NCI-H1417 treated with DMSO at 0.1 percent for 48 hours (cell line): ENCODE measurements at places on chromosomes 12 and 14.

GRCh38 chr14:104558231-104559027 lies 21.1 kb upstream of the C14orf180 start:
- no peak for DNase-seq

DNA sequence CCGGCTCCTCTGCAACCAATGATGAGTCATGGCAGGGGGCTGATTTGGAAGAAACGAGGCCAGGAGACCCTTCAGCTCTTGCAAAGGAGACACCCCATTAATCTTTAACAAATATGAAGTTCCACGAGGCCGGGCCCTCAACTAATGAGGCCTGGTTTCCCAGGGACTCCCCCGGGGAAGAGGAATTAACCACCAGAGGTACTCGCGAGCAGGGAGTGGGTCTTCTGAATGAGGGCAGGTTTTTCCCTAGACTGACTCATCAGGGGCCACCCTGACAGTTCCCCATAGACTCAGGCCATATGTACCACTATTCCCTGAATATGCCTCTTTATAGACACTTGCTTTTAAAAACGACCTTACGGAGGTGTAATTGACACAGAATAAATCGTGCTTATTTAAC lies 150.7 kb upstream of the LHX5 start:
- DNase-seq: no peak

GRCh38 chr12:48917857-48918537 lies 7.3 kb downstream of the FKBP11 start:
- DNase-seq: no peak

GRCh38 chr12:107417004-107417403 lies 268.6 kb upstream of the PWP1 start:
- DNase-seq: no peak

DNA sequence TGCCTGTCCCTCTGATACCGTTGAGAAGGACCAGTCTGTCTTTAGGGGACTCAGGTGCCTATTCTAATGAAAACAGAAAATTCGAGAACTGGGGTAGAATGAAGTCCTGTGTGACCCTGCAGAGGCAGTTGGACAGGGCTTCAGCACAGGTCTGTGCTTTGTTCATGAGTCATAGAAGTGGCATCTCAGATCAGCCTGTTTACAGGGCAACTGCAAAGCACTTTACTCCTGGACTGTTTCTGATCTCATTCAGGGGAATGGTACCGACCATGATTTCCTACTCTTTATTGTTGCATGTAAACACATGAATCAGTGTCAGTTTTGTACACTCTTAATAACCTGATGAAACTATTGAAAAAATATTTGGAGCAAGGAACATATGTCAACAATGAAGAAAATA lies 1517.0 kb downstream of the AACS start:
- no peak for DNase-seq

DNA sequence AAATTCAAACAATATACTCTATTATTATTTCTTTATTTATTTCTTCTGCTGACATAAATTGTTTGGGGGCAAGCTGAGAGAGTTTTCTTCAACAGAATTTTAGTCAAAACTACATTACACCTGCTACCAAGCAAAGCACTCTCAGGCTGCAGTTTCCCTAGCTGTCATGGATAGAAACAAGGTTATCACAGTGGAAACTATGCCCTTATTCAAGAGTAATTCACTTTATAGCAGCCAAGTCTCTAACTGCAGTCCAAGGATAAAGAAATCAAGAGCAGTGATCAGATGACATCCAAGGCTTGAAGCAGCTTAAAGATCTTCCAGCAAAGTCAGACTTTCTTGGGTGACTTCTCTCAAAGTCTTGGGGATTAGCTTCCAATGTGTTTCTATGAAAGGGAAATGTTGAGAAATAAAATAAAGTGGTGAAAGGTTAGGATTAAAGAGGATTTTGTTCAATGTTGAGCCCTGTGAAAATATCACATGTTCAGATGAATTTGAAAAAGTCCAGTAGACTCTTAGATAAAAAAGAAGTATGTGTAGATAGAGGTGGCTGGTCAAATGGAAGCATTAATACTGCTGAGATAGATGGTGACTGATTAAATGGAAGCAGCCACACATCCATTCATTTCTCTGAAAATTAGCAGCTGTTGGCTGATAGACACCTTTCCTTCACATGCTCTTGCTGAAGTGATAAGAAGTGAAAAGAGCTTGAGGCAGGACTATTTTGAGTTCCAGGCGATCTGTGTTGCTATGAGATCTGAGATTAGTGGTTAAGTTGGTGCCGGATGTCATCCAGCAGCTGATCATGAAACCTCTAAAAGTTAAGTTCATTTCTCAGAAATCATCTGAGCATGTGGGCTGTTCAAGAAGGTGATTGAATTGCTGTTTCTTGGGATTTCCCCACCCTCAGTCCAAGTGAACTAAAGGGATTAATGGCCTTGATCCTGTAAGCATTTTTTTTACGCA lies 257.8 kb upstream of the BTG1 start:
- DNase-seq: no peak
